ENCODE measurements at places on chromosomes 3 and 15.

DNA sequence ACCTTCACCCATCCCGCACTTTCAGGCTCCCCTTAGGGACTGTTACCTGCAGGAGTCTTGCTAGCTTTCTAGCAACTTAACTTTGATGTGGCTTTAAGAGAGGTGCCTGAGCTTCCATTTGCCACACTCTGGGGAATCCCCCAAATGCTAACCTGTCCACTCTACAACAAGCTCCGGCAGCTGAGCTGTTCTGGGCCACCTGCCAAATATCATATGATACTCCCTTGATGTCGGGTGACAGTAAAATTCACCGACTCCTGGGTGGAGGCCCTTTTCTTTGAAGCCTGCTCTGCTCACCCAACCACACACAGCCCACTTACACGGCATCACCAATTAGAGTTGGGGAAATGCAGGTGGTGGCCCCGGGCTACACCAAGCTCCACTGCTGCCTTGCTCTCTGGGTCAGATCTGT, 38.0 kb upstream of the XCR1 start:
- no peak for DNase-seq

DNA sequence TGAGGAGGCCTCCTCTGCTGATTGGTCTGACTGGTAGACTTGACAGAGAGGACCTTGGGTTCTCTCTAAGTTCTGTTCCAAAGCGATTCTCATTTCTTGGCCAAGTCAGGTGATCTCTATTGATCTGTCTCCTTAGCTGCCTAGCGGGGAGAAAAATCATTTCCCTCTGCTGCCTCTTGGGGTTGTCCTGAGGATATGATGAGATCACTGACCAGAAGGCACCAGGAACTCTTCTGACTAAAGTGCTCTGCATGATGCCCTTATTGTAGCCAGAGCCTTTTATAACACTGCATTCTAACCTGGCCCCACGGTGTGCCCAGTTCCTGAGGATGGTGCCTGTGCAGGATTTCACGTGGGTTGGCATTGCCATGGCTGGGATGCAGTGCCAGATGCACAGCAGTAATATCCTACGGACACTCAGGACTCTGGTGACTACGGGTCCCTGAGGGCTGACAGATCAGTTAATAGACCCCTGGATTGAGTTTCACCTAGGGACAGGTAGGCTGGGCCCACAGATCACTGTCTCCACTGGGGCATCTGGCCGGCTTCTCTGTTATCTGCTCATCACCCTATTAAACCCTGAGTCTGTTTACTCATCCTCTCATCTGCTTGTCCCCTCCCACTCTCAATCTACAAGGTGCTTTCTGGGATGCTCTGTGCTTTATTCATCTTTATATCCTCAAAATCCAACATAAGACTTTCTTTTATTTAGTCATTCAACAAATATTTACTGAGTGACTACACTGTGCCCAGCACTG, 3.9 kb upstream of the HEG1 start:
- no peak for DNase-seq

DNA sequence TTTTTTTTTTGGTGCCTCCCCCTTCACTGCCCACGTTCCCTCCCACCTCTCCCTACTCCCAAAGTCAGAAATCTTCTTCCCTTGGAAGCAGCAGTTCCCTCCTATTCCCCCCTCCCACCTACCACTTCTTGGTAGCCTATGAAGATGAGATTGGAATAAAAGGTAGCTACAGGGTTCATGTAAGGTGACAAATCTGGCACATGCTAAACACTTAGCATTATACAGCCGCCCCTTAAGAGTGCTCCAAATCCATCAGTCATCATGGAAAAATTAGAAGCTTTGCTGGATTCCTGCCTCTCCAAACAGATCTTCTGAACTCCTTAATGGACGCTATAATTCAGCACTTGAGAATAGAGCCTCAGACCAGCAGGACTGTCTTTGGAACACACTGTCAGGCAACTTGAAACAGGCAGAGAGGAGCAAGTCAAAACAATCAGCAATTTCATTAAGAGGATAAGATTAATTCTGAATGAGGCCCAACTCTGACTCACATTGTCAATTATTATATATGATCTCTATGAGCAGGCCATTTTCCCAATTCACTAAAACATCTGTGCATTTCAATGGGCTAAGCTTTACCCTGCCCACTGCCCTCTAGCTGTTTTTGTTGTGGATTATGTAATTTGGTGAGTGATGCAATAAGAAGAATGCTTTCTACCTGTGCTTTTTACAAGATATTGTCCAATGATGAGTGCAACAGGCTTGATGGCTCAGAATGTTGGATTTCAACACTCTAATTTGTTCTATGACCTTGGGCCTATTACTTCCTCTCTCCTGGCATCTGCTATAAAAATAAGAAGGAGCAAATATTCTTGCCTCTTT, 34.6 kb upstream of the SPRED1 start:
- DNase-seq, result peak; percentile 83

DNA sequence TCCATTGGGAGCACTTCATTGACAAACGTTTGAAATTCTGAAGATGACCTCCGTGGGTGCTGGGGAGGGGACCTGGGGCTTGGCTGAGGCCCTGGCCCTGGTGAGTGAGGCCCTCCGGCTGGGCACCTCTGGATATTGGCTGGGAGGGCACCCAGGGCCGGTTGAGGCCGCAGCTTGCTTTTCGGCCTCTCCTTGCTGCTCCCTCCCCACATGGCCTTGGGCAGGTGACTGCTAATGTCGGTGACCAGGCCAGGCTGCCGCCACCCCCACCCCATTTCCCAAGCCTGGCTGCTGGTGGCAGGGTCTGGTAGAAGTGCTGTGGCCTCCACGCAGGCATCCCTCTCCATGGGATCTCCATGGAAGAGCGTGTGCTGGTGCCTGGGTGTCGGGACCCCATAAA, 39.5 kb downstream of the TM2D3 start:
- DNase-seq, result no peak

DNA sequence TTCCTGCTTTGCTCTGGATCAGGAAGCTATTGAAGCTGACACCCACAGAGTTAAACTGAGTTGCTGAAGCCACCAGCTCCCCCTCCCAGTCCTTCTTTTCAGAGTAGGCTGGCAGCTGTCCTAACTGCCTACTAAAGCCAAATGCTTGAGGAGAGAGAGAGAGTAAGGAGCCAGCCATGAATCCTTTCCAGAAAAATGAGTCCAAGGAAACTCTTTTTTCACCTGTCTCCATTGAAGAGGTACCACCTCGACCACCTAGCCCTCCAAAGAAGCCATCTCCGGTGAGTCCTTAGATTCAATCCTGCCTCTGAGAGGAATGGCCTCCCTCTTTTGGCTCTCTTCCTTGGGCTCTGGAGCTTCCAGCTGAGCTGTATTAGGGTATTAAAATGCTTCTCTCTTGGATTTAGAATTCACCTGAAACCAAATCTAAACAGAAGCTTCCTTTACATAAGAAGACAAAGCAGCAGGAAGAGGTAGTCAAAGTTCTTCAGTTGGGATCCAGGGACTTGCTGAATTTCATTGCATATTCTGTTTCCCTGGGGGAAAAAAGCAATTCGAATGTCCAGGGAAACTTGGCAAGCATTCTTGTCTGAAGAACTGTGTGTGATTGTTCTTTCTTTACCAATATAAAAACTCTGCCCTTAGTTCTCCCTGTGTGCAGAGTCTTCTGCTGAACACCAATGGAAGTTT, at the start of gene SLC15A2:
Gene SLC15A2 (plus strand): TSS at position 101 of the 690 bp plus-strand sequence. CDS start 76 bp downstream, at position 177.
- DNase-seq, result no peak

- no peak for DNase-seq
Measured at GRCh38 chr3:133303430-133303829, 96.4 kb upstream of the BFSP2 start.

- DNase-seq, result no peak
Measured at GRCh38 chr3:85475346-85475745, 516.6 kb downstream of the CADM2 start.

- no peak for DNase-seq
Measured at GRCh38 chr15:65512189-65512588, 5.3 kb downstream of the DPP8 start.

DNA sequence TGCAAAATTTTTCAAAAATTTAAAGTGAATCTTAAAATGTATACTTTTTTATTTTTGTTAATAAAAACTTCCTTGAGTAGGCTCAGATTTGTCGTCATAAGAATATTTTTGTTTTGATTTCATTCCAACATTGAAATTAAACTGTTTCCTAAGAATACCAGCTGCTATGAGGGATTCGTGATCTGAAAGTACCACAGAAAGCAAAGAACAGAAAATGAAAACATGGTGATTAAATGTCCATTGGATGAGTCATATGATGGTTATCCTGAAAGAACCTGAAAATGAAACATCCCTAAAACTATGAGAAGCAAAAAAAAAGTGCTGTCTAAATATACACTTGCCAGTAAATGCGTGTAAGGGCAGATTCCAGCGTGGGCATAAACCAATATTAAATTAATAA, 143.8 kb downstream of the GMNC start:
- no peak for DNase-seq

- DNase-seq, result no peak
Measured at GRCh38 chr3:170475092-170475685, 56.5 kb downstream of the CLDN11 start.

DNA sequence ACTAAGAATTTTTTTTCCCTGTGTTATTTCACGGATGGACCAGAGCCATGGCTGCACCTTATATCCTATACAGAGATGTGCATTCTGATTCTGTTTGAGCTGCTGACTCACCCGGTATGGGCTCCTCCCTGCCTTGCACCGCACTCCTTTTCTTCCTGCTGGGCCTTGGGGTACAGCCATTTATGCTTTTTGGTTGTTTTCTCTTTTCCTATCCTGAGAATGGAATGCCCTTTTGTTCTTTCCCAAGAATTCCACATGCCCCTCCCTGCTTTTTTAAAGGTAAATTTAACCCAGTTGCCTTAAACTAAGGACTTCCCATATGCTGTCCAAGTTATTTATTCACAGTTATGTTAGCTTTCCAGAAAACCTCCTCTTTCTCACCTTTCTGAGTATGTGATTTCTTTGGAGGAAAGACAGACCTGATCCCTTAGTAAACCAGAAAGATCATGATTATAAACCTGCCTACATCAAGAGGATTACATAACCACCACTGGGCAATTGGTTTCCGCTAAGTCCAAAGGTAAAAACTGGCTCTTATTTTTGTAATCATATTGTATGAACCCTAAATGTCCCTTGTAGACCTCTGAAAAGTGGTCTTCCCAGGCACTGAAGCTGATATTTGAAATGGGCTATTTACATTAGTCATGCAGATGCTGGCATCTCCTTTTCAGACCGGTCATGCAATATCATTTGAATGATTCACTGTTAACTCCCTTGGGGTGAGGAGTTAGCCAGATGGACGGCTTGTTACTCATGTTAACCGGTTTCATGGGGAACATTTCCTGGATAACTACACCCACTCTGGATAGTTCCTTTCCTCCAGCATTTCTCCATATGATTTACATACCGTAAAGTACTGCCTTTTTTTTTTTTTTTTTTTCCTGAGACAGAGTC, 45.5 kb downstream of the TMOD3 start:
- peak; percentile 88 for DNase-seq

DNA sequence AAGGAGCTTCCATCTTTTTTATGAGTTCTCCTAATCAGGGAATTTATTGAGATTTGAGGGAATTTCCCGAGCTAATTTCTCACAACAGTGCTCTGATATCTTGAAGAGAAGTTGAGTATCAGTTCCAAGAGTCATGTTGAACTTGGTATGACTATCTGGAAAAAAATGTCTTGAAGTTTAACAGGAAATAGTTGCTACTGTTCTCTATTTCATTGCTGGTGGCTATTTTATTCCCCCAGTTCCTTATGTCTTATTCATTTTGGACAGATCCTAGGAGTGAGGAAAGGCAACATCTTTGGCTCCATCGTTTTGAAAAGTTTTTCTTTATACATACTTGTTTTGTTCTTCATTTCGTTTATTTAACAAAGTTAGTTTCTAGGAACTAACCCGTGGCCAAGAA, 307.8 kb upstream of the AGTR1 start:
- DNase-seq, result no peak

DNA sequence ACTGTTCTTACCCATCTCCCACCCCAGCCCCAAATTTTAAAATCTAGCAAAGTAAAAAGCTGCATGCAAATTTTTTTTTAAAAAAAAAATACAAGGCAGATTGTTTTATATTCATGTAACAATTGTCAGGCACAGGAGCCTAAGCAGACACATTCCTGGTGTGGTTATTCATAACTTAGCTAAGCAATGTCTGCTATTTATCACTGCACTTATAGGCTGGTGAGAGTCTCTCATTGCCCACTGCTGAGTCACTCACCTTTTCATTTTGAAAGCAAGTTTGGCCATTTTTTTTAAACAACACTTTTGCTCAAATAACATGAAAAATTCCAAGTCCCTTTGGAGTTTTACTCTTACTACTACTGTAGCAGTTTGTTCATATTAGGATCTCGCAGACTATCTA, 413.9 kb downstream of the RBMS3 start:
- peak; percentile 71 for DNase-seq

DNA sequence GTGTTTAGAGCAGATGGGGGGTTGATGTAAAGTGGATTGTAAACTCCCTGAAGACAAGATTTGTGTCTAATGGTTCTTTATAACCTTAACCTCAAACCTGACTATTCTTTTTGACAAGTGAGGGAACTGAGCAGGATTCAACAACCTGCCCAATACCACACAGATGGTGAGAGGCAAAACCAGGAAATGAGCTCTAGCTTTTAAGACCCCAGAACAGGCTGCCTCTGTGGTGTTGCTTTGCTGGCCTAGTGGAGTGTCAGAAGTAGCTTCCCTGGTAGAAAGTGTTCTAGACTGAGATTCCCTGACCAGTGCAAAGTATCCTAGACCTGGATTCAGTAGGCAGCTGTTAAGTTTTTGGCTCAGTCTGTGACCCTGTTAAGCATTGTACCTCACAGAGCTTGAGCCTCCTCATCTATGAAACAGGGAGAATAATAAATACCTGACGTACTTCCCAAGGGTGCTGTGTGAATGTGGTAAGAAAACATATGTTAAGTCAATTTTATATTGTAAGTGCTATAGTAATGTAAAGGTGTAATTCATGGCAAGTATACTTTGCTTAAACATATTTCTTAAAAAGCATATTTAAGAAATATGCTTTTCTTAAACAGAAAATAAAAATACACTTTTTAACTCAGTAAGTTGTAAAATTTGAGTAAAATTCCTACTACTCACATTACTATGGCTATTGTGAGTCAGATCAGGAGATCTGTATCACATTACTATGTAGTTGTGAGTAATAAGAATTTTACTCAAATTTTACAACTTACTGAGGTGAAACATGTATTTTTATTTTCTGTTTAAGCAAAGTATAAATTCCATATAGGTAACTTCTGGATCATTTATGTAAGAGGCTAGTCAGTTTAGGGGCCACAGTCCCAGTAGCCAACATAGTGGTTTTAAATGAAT, 8.8 kb downstream of the GPR87 start:
- DNase-seq, result no peak

- peak; percentile 82 for DNase-seq
Measured at GRCh38 chr3:39378088-39378487, 5.1 kb upstream of the SLC25A38 start.

DNA sequence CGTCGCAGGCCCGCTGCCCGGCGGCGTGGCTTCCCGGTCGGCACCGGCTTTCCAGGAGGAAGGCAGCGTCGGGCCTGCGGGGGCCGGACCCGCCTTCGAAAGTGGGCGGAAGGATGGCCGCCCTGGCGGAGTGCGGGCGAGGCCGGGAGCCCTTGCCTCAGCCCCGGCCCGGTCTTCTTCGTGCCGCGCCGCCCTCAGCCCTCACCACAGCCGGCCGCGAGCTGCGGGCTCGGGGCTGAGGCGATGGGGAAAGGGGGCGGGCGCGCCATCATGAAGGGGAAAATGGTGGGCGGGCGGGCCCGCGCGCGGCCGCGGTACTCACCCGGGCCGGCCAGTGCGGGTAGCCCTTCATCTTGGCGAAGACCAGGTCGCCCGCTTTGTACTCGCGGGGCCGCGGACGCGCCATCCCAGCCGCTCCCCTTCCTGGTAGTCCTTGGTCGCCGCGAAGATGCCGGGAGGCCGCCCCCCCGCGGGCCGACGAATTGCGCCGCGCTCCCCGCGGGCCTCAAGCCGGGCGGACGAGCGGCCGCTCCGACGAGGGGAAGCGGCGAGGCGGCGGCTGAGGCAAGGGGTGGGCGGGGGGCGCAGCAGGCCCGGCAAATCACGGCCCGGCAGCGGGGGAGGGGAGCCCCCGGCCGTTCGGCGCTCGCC, 489 bp downstream of the HDGFL3 start:
- DNase-seq, result peak; percentile 56
